ENCODE measurements at places on chromosomes 16 and 17.

DNA sequence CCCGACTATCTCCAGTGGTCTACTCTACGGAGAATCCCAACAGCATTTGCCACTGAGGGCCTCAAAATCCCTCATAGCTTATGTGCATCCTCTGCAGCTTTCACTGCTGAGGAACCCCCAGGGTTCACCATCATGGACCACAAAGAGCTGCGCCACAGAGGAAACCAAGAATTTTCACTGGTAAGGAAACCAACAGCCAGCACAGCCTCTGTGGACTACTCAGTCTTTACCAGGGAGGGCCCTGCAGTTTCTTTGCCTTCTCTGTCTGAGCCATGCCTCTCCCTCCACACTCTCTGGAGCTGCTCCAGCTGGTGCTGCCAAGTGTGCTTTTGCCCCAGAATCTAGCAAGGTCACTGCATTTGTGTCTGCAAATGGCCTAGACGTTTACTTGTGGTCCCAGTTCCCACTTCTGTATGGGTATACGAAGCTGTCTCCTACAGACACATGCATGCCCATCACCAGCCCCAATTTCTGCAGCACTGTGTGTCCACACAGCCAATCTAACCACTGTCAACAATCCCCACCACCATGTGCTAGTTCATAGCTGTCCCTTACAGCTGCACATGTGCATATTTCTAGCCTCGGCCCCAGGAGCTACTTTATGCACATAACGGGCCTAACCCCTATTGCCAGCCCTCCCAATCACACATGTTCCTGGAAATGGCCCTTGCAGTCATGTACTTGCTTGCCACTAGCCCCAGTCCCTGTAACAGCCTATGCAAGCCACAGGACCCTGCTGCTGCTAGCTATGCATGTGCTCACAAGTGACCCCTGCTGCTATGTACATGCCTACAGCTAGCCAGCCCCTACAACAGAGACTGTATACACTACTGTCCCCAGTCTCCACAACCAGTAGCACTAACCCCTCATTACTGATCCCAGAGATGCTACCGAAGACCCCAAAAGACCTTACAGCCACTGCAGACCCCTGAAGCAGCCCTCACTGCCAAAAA is 1437.4 kb downstream of the CDH11 start:
- no peak for DNase-seq

DNA sequence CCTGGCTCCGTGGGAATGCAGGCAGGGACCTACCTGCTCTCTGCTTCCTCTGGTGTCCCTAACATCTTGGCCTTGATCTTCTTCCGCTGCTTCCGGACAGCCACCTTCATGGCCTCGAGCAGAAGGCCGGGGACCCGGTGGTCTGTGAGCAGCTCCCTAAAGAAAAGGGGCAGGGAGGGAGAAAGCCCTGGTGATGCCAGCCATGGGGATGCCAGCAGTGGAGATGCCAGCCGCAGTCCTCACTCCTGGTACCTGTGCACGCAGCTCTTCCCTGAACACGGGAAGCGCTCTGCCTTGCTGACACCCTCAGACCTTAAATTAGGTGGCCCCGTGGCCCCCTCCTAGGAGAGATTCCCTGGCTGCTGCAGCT is 1.9 kb downstream of the RILP start:
- DNase-seq, result no peak

DNA sequence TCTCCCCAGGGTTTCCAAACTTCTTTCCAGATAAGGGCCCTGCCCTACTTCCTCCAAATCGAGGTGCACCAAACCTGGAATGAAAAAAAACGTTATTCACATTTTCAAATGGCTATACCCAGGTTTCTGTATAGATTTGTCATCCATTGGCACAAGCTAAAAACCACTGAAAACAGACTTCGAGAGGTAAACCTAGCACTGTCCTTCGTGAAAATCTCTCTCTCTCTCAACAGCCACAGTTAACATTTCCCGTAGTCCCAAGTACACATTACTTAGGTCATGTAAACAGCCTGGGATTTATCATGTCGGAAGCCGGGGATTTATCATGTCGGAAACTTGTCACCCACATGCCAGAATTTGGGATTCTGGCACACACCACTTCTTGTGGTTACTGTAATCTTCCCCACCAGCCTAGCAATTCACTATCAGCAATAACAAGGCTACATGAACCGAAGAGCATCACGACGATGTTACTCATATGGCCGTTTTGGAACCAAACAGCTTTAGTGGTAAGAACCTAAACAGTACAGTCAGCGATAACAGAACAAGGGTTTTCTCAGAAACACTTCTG is 1.2 kb downstream of the DDX5 start:
- DNase-seq, result no peak

DNA sequence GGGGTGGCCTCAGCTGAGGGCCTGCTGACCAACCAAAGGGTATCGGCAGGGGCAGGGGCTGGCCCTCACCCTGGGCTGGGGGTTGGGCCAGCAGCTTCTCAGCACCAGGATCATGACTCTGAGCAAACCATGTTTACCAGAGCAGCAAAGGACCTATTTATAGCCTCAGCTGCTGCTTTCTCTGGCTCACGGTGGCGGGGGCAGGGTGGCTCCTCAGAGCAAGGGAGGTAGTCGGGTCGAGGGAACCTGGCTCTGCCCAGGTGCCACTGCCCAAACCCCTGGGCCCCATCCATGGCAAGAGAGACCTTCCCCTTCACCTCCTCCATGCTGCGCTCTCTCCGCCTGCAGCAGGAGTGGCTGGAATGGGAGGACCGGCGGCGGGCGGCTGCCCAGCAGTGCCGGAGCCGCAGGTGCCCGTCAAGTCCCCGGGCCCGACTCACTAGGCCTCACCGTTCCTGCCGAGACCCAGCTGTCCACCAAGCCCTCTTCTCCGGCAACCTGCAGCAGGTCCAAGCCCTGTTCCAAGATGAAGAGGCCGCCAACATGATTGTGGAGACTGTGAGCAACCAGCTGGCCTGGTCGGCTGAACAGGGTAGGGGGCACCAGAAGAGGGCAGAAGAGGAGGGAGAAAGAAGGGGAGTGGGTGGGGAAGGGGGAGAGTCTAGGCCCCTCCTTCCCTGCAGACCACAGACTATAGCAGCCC is at the start of gene ASB16:
Gene ASB16 (plus strand): TSS at position 206 of the 703 bp plus-strand sequence. CDS start 86 bp downstream, at position 292.
- DNase-seq, result no peak

GRCh38 chr17:59437791-59438281 is 106.4 kb downstream of the YPEL2 start:
- DNase-seq, result no peak

- DNase-seq, result no peak
Observed at GRCh38 chr16:14579266-14579665, 50.8 kb downstream of the PARN start.

DNA sequence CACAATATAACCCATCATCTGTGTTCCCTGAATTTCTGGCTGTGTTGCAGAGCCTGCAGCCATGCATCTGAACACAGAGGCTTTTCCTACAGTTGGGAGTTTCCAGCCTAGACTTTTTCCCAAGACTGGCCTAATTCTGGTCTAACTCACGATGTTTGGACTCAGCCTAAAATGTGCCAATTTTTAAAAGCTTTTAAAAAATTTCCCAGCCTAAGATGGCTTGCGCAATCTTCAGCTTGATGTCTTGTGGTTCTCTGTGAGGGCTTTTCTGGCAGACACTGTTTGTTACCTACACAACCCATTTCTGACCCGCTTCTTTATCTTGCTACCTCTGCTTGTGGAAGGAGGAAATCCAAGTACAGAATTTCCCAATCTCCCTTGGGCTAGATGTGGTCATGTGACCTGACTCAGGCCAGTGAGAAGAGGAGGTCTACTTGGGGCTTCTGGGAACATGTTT is 72.7 kb upstream of the GAS7 start:
- no peak for DNase-seq

DNA sequence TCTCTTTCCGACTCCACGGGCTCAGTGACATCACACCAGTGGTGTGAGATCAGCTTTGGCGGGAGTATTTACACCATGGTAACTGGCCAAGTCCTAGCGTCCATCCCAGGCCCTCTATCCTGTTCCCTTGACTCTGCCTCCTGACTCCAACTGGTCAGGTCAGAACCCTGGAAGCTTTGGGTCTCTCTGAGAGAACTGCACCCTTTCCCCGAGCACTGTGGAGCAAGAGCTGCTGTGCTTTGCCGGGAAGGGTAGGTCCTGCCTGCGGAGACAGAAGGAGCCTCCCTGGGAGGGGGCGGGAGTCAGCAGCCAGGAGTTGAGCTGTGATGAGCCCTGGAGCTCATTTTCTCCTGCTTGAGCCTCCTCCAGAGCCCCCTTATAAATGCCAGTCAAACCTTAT is 212.1 kb upstream of the TNRC6C start:
- DNase-seq, result no peak

DNA sequence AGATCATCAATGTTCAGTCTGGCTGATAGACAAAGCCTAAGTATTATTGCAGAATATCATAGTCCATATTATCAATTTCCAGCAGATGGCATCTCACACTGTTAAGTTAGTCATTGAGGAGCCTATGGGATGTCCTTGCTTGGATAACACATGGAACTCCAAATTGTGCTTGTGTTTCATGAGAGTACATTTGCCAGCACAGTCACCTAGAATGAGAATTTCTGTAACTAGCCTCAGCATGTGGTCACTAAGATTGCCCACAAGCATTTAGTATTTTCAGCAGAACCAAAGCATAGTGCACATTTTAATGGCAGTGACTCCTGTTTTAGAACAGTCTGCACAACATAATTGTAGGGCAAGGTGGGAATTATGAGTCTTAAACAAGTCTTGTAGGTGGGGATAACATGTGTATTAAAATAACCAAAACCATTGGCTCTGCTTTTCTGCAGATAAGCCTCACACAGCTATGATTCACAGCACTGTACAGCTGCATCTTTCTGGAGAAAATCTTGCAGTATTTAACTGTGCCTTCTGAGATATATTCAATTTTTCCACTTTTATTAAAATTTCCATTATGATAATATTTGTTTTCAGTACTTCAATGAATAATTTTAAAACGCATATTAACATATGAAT is 882.8 kb upstream of the SOX9 start:
- DNase-seq, result no peak

GRCh38 chr16:2773188-2773968 is 3.7 kb downstream of the ELOB start:
- no peak for DNase-seq

DNA sequence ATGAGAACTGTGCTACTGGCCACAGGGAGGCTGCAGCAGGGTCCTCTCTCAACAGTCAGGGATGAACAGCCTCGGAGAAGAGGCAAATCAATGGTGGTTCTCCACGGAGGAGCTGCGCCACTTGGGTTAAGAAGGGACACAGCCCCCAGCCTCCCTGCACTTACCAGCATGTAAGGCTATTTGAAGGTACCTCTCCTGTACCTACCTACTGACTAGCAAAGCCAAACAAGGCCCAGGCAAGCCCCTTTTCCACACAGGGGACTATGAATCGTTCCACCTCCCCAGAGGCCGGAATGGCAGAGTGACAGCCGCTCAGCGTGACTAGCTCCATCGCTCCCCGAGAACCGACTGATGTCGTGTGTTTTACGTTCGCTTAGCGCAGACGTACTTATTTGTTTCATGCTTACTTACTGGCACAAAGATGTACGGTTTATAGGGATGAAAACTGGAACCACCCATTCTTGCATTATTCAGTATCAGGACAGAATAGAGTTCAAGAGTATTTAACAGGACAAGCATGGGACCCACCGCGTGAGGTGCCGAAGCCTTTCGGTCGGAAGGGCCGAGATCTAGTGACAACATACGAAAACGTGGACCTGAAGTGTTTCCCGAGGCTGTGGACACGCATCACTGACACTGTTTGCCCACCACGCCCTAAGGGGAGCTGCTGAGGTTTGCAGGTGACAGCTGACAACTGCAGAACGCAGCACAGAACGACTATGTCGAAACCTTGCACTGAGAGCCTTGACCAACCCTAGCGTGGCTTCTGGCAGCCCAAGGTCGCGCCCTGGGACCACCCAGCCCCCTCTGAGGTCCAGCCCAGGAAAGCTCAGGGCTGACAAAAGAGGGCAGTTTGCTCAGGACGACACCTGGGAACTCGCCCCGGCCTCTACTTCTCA is 1.0 kb downstream of the TEPSIN start:
- DNase-seq, result no peak

DNA sequence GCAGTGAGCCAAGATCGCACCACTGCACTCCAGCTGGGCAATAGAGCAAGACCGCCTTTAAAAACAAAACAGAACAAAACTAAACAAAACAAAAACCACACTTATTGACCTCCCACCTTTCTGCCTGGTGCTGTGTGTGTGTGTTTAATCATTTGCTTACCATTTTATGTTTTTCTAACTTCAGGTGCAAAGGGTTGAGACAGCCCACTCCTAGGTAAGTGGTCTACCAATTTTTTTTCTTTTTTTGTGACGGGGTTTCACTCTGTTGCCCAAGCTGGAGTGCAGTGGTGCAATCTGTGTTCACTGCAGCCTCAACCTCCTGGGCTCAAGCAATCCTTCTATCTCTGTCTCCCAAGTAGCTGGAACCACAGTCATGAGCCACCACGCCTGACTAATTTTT is 65.8 kb downstream of the SALL1 start:
- no peak for DNase-seq

- no peak for DNase-seq
Observed at GRCh38 chr17:58693208-58693607, 806 bp downstream of the RAD51C start.

- no peak for DNase-seq
Observed at GRCh38 chr16:65415460-65415859, 293.6 kb upstream of the CDH11 start.

DNA sequence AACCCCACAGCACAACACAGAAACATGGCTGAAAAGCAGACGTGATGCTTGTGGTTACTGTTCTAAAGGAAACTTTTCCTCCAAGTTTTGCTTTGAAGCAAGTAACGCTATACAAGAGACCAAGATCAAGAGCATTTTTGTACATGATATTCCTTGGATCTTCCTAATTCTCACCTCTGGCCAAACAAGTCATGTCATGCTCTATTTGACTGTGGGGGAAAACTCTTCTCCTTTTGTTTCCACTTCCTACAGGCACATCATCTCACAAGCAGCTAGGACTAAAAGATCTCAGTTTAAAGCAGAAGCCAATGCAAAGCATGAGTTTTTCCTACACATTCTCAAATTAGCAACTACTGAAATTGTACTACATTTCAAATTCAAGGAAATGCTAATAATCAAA is 50.7 kb downstream of the CFDP1 start:
- DNase-seq, result no peak

DNA sequence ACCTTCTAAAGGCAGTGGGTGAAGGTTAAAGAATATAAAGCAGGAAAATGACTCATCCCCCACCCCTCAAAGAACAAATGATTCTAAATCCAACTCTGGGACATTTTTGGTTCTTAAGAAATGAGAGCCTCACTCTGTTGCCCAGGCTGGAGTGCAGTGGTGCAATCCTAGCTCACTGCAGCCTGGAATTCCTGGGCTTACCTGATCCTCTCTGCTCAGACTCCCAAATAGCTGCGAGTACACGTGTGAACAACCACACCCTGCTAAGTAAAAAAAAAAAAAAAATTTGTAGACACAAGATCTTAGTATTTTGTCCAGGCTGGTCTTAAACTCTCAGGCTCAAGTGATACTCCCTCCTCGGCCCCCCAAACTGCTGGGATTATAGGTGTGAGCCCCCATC is 298.8 kb upstream of the MAF start:
- DNase-seq, result no peak

- DNase-seq, result no peak
Observed at GRCh38 chr16:89099905-89100304, 6.3 kb downstream of the ACSF3 start.

DNA sequence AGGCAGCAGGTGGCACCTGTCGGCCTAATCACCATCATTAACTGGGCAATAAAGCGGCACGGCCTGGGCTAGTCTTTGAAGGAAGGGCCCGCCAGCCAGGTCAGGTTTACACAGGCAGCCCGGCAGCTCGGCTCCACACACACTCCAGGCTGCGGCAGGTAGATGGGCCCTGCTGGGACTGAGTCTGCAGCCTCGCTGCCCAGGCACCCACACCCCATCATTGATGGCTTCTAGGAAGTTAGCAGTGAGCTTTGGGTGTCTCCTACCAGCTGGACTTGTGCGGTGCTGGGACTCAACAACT is 6.8 kb upstream of the FOXN1 start:
- DNase-seq, result no peak

Measured in GM19239 (cell line).